Fibroblast of gingiva (primary cell): ENCODE measurements at places on chromosomes 2 and 18.

DNA sequence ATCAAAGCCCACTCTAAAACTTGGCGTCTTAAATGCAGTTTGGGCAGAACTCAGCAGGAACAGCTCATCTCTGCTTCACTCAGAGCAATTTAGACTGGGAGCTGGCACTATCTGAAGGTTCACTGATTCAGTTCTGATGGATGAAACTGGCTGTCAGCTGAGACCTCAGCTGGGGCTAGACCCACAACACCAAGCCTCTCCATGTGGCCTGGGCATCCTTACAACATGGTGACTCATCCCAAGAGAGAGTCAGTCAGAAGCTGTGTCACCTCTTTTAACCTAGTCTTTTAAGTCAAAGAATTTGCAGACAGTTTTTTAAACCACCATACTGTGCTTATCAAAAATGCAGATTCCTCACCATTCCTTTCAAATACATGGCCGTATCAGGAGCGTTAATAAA, 62.6 kb upstream of the ZNF397 start:
- peak; percentile 46 for DNase-seq

DNA sequence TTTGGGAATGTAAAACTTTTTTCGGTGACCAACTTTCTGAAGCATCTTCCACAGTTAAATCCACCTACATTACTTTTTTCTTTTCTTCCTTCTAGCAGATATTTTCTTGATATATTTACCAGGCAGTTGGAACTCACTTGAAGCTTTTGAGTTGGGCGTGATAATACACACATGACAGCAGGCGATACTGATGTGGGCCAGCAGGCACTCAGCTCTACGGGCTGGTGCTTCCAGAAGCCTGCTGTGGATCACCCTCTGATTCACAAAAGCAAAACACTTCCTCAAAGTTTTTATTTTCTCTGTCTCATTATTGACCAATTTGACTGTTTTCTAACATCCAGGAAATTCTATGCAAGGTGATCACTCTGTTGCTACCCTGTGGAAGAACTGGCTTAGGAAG, 22.9 kb downstream of the GRHL1 start:
- no peak for DNase-seq

- DNase-seq, result peak; percentile 92
These were observed 44.9 kb upstream of the YWHAQ start for GRCh38 chr2:9675415-9676351.

DNA sequence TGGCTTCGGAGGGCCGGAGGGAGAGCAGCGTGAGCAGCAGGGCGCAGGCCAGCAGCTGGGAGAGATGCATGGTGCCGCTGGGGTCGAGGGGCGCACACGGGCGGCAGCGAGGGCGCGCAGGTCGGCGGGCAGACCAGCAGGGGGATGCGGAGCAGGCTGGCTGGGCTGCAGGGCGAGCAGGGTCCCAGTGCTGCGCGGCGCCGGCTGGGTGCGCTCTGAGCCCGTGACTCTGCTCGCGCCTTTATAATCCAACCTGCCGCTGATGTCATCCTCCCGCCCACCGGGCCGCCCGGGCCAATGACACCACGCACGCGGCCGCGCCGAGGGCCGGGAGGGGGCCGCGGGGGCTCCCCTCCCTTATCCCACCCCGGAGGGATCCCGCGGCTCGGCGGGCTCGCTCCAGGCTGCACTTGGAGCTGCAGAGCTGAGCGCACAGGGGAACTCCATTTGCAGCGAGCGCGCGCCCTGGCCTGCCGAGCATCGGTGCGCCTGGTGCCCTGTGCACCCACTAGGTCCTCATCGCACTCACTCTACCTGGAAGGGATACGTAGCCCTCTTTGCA, at the start of gene NPPC:
TSS of gene NPPC (minus strand) at position 217 of the 562 bp plus-strand sequence. CDS start at position 70, 147 bp downstream.
- DNase-seq, result peak; percentile 26

DNA sequence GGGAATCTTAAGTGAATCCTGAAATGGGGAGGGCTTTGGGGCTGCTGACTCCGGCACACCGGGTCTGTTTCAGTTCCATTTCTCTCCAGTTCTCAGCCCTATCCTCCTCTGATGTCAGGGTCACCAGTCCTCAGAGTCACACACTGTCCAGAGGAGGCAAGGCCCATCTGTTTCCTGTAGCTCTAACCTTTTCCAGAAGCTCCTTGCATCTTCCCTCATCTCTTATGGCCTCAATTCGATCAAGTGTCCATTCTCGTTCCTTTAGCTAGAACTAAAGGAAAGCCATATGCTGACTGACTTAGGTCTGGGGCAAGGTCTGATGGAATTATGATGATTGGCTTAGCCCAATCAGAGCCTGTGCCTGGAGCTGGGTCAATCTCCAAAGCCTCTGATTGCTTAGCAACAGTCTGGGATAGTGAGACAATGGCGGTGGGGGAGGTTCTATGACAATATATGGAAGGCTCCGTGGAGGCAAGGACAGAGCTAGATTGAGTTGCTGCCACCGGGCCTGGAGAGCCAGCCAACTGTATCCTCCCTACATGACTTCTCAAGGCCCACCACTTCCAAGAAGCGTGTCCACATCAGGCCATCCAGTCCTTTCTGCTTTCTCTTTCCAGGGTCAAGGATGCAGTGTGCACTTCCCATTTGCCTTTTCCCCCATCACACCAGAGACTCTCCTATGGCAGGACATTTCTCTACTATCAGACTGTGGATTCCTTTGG, 5.2 kb downstream of the ANKRD53 start:
- DNase-seq, result no peak

DNA sequence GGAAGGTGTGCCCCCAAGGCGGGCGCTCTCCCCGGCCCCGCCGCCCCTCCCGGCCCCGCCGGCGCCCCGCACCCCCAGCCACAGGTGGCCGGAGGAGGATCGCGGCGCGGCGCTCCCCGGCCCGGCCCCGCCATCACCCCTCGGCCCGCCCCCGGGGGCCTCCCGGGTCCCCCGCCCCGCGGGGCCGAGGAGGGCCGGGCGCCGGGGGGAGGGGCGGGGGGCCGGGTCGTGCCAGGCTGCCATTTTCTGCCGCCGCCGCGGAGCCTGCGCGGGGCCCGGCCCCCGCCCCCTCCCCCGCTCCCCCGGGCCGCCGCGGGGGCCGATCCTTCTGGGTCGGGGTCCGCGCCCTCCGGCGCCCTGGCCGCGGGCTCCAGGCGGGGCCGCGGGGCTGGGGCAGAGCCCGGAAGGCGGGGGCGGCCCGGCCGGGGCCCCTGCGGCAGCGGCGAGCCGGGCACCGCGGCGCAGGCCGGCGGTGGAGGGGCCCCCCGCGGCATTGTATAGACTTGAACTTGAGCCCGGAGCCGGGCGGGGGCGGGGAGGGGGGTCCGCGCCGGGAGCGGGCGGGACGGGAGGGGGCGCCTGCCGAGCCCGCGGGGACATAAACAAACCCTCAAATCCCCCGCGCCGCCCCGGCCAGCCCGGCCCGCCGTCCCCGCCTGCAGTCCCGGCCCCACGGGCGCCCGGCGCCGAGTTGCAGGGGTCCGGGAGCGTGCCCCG, 556 bp downstream of the DNMT3A start:
- DNase-seq, result no peak

DNA sequence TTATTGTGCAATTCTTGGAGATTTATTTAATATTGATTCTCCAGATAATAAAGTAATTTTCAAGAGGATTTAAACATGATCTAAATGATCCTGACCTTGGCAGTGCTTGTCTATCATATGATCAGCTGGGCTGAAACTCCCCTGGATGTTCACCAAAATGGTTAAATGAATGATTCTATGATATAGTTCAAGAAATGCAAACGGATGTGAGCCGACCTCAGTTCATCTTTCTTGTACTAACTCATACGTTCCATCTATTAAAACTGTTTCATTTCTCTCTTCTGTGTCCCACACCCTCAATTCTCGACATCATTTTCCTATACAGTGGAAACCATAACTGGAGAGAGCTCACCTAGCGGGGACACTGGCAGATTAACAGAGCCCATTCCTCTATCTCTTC, 281.7 kb upstream of the CCDC68 start:
- DNase-seq, result no peak

GRCh38 chr2:31238906-31239592, 5.1 kb downstream of the EHD3 start:
- no peak for DNase-seq

DNA sequence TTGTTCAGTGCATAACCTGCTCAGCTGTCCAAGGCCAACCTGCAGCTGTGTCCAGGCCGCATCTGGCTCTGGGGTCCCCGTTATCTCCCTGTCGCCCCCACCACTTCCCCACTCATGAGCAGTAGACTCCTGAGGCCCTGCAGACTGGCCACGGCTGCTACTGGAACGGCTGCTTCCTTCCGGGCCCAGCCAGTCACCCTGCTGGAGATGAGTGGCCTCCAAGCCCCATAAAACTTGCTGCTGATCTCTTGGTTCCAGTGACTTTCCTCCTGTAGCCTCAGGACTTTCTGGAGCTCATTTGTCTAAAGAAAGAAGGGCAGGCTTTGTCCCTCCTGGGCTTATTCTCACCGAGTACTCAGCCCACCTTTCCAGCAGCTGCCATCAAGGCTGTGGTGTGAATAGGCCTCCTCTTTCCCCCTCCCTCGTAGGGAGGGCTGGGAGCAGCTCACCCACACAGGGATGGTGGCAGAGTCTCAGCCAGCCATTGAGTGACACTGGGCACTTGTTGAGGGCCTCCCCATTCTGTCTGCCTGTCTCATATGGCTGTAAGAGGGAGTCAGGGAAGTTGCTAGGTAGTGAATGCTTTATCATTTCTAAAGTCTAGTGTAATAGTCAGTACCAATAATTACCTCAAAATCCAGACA, 257.3 kb downstream of the MYCN start:
- no peak for DNase-seq

GRCh38 chr2:113976277-113976928, 86.5 kb downstream of the ACTR3 start:
- DNase-seq, result no peak

DNA sequence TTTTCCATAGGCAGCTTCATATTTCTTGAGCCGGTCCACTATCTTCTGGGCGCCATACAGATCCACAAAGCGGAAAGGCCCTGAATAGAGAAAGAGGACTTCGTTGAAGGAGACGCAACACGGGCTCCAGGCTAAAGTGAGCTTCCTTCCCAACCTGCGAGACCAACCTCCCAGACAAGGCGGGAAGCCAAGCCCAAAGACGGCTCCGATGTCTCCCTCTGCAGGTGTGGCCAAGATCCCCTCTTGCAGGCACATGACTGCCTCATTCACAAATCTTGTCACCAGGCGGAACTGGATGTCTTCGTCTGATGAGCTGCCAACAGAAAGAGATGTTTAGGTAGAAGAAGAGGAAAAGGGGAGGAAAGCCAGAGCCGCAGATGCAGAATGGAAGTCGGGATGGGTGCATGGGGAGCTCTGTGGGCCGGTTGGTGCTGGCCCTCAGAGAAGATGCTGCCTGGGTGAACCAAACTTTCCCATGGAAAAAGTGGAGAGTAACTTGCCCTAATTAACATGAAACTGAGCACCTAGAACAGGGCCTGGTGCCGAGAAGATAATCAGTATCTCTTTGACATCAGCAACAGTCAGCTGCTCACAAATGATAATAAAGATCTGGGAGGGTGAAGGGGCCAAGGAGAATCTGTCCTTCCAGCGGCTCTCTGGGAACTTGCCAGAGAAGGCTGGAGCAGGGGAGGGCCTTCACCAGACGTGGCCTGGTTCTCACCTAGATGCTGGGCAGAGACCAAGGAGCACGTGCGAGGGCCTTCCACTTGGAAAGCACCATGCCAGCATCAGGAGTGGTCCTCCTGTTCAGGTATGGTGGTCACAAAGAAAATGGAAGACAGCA, 18.6 kb downstream of the GAREM2 start:
- DNase-seq, result no peak
